ENCODE measurements at places on chromosomes 4 and X.
A peak's percentile ranks its signal among the peaks of the same experiment; 100 is the strongest.

GRCh38 chrX:7925867-7926472, 1.2 kb downstream of the PNPLA4 start:
- peak; percentile 68 for DNase-seq

DNA sequence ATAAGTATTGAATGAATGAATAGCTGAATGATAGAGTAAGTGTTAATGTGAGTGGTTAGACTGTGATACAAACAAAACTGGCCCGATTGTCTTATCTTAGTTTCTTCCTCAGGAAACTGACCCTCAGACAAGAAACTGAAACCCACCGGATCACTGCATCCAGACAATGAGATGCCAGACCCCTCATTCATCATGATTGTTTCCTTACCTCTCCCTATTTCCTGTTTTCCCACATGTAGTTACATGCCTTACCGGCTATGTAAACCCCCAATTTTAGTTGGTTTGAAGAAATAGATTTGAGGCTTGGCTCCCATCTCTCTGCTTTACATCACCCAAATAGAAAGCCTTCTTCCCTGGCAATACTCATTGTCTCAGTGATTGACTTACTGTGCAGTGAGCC, 218.9 kb upstream of the PPP1R2C start:
- DNase-seq = no peak

- DNase-seq = no peak
Measured at GRCh38 chr4:77432717-77433417, 172.8 kb upstream of the CXCL13 start.

GRCh38 chr4:38308728-38309311, 348.6 kb downstream of the PTTG2 start:
- no peak for DNase-seq

DNA sequence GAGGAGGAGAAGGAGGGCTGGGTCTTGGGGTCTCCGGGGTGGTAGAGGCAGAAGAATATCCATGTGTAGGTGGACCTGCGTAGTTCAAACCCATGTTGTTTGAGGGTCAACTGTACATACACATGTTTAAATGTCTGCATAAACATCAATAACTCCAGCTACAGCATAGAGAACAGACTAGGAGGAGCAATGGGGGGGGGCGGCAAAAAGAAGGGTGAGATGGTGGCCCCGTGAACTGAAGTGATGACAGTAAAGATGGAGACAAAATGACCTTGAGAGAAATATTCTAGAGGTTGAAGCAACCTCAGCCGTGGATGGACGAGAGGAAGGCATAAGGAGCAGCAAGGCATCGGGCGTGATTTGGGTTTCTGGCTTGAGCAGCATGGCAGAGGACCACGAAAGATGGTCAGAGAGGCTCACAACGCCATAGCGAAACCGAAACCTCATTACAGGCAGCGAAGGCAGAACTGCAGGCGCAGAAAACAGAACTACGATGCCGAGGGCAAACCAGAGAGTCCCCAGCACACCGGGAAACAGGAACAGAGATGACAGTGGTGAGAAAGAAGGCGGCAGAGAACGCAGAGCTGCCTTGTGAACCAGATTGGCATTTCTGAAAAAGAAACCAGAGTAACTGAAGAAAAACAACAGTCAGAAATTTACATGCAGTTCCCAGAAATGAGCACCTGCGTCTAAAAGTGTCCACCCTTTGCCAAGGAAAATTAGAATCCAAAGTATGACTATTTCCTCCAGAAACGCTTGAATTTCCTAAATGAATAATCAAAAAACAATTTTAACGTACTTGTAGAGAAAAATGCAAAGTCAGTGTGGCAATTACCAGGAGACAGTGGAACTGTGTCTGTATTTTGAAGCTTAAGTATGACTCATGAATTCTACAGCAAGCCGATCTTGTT, 50.3 kb upstream of the ENPP6 start:
- no peak for DNase-seq

- peak; percentile 22 for DNase-seq
Measured at GRCh38 chr4:185201977-185202962, 1.5 kb downstream of the CFAP97 start.

DNA sequence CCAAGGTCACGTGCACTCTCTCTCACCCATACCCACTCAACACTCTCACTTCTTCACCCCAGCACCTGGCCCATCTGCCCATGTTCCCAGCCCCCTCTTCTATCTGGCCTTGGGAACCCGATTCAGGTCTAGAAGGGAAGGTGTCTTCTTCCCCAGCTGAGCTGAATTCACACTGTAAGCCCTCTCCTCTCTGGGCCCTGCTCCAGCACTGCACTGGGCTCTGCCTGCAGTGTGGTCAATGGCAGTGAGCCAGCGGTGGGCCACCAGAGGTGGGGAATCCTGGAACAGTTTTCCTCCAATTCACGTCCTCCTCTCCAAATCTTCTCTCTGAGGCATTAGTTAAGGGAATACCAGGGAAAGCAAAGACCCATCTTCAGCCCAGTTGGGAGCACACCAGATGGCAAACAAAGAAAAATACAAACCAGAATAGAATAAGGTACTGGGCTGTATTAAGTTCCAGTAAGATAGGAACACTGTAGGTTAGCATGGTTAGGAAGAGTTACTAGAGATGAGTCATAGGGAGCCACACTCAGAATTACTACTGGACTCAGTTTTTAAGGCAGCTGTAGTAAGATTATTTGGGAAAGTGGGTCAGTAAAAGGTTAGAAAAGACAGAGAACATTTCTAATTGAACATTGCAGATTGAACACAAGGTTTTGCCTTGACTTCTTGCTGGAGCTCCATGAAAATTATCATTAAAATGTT, 5.0 kb downstream of the AWAT2 start:
- DNase-seq = no peak

- DNase-seq = no peak
Measured at GRCh38 chr4:71136071-71136470, 142.6 kb downstream of the DCK start.

GRCh38 chr4:30434656-30435055, 285.5 kb upstream of the PCDH7 start:
- DNase-seq = no peak

GRCh38 chr4:10730019-10730418, 45.5 kb upstream of the CLNK start:
- DNase-seq = no peak

GRCh38 chr4:28774344-28774743, 1913.7 kb downstream of the STIM2 start:
- DNase-seq = no peak

GRCh38 chr4:108560616-108561015, 59.8 kb upstream of the RPL34 start:
- no peak for DNase-seq

DNA sequence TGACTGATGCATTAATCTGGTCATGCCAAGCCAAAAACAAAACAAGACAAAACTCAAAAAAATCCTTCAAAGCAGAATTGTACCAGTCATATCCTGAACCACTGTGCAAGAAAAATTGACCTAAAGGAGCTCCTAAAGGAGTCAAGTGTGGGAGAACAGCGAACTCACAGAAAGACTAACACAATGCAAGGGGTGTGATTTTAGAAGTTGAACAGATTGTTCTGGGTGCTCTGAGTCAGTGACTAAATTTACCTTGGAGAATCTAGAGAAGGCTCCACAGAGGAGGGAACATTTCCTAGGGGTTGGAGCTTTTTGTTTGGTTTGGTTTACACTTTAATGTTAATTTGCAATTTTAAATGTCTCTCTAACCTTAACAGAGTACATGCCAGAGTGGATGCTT, 48.9 kb upstream of the PHF8 start:
- no peak for DNase-seq

GRCh38 chrX:71994601-71995000, 84.0 kb downstream of the NHSL2 start:
- DNase-seq = no peak

DNA sequence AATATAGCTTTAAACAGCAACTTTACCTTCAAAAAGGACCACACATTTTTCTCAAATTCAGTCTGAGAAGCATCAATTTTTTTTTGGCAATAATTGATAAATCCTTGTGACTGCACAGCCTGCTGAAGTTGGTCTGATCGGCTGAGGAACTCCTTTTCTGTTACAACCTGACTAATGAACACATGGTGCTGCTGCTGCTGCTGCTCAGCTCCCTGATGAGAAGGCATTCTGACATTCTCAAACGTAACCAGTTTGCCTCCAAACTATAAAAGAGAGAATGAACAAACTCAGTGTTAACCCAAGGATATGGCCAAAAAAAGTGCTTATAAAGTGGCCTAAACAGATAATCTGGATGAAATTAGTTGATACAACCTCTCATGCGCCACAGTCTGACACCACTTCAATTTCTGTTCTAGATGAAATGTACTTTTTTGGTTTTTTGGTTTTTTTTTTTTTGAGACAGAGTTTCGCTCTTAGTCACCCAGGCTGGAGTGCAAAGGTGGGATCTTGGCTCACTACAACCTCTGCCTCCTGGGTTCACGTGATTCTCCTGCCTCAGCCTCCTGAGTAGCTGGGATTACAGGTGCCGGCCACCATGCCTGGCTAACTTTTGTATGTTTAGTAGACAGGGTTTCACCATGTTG, 26.5 kb downstream of the SEC31A start:
- no peak for DNase-seq

- no peak for DNase-seq
Measured at GRCh38 chr4:31236020-31236638, 516.0 kb downstream of the PCDH7 start.

GRCh38 chrX:152821145-152821765, 9.3 kb downstream of the CETN2 start:
- peak; percentile 3 for DNase-seq

DNA sequence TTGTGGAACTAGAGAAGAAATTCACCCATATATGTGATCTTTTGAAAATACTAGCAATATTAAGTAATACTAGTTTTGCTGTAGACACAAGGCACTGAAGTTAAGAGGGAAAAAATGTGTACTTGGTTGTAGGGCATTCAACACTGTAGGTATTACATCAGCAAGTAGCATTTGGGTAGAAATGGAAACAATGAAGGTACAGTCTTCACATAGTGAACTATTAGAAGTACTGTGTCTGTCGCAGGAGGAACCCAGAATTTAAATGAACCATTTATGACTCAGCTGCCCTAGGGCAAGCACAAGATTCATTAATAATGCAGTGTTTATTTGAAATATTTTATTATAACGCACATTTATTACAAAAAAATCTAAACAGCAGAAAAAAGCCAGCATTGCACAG, 572.7 kb upstream of the TENM3 start:
- DNase-seq = no peak

All from cerebellar cortex (tissue), 1 donor.